ENCODE measurements at places on chromosomes 4 and X.

DNA sequence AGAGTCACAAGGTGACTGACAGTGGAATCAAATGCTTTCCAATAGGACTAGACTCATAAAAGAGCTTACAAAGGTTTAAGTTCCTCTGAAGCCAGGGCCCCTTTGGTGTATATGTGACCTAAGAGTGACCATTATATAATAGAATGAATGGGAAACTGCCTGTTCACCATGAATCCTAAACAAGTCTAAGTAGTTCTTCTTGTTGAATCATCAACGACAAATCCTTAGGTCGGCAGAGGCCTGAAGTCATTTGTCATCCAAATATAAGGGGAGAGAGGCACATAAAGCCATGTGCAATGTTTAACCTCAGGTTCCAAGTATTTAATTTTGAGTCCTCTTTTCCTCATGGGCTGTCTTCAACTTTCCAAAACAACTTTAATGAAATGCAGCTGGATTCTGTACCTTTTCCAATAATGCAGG lies 122.4 kb downstream of the RASL11B start:
- no peak for DNase-seq

DNA sequence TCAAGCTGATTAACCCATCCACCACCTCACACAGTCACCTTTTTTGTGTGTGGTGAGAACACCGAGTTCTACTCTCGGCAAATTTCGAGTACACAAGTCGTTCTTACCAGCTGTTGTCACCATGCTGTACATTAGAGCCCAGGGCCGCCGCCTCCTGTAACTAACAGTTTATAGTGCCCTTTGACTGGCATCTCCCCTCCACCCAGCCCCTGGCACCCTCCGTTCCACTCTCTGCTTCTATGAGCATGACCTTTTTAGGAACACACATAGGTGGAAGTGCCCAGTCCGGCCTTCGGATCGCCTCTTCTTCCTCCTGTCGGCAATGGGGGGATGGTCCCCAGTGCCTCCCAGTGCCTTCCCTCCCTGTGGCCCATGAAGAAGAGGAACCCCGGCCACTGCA lies 141.4 kb downstream of the STK32B start:
- DNase-seq: no peak

DNA sequence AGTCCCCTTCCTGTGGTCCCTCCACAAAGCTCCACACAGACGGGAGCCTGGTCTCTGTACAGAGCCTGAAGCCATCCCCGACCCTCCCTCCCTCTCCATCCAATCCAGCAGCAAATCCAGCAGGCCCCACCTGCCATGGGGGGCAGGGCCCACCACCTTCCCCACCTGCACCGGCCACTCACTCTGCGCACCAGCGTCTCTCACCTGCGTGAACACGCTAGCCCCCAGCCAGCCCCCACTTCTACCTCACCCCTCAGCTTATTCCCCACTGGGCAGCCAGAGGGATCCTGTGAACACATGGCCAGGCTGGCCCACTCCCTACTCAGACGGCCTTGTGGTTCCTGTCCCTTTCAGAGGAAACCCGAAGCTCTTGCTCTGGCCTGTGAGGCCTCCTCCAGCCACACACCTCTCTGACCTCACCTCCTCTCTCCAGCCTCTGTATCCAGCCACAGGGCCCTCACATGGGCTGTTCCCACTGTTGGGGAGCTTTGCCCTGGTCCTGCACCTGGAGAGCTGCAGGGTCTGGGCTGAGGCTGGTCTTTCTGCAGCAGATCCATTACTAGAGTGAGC lies 70.9 kb downstream of the WFS1 start:
- DNase-seq: no peak

- no peak for DNase-seq
Measured at GRCh38 chr4:148770377-148770776, 328.2 kb upstream of the NR3C2 start.

- DNase-seq: no peak
Measured at GRCh38 chr4:120918788-120919187, 3.7 kb downstream of the PRDM5 start.

GRCh38 chr4:85209161-85209560 lies 242.7 kb upstream of the WDFY3 start:
- DNase-seq: no peak

- no peak for DNase-seq
Measured at GRCh38 chrX:153526801-153527200, 9.4 kb downstream of the ATP2B3 start.

DNA sequence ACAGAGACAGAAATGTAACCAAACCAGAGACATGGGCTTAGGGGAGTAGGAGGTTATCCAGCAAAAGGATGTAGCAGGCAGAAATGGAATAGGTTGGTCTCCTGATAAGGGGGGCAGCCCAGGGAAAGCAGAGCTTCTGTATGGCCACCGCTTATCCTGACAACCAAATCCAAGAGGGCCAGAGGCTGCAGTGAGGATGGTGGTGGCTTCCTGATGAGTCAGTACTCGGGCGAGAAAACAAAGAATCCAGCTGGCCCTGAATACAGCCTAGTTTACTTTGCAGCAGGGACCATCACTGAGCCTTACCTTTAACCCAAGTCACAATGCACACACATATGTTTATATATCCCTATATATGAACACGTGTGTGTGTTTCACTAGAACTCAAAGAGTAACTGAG lies 129.7 kb upstream of the FTHL17 start:
- DNase-seq: no peak

Data from activated T-helper 1 cell treated with anti-CD3 and anti-CD28 coated beads, Interleukin-2, amount 50 U/mL, for 16 hours (primary cell).